T-helper 2 cell (primary cell): ENCODE measurements at places on chromosomes 7 and 10.

GRCh38 chr10:17428351-17429097 is 25.9 kb downstream of the ST8SIA6 start:
- peak; percentile 66 for DNase-seq

- DNase-seq = no peak
These were observed 168.2 kb downstream of the NRF1 start for GRCh38 chr7:129779602-129780256.

DNA sequence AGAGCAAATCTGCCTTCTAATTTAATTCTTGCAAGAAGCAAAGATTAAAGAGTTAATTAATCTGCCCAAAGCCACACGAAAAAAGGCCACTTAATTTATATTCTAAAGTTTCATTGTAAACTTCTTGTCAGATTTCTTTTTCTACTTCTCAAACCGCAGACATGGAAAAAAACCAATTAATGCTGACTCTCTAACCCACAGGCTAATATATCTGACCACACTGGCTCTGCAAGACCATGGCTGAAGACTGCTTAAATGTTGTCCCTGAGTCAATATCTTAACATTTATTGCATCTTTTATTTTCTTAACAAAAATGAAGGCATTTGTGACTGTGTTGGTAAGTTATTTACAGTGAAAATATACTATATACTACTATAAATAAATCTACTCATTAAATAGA is 234.0 kb upstream of the SP8 start:
- DNase-seq = no peak

GRCh38 chr10:97427571-97428179 is 1.7 kb downstream of the PGAM1 start:
- peak; percentile 65 for DNase-seq

- DNase-seq = peak; percentile 96
These were observed at the start of gene ABHD11 for GRCh38 chr7:73738612-73739386. TSS of gene ABHD11 (minus strand) at chr7:73738802. CDS start at chr7:73738770, 32 bp downstream.

DNA sequence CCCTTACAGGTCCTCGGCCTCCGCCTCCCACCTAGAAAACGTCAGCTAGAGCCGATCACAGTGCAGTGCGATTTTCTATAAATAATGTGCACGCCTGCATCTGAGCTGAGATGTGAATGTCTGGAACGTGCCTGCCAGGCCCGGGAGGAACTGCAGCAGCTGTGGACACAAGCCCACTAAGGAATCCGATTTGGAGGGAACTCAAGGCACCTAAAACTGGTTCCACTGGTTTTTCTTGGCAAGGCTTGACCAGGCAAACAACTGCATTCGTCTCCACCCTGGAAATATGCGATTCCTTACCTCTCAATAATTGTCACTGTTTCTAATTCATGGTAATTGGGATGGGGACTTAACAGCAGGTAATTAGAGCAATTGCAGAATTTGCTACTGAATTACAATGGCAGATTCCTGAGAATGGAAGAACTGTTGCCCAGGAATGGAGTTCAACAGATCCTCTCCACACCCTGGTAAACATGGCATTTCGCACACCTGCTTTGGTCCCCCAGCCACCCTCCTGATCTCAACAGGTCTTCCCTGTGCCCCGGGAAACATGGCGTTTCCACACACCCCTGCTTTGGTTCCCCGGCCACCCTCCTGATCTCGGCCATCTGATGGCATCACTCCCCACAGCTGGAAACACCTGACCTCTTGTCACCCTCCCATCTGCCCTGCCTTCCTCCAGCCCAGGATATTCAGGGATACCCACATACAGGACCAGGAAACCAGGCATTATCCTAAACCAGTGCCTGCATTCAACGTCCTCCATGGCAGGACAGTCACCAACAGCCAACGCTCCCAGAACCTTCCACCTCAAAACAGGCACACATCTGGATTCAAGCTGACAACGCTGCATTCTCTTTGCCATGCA is 76.0 kb downstream of the DIP2C start:
- no peak for DNase-seq

- DNase-seq = no peak
These were observed 37.7 kb downstream of the ATXN7L1 start for GRCh38 chr7:105838627-105839231.
